Activated T-cell treated with anti-CD3 and anti-CD28 coated beads, Interleukin-2, amount 50 U/mL, for 24 hours (primary cell): ENCODE measurements at places on chromosomes 12 and 14.

DNA sequence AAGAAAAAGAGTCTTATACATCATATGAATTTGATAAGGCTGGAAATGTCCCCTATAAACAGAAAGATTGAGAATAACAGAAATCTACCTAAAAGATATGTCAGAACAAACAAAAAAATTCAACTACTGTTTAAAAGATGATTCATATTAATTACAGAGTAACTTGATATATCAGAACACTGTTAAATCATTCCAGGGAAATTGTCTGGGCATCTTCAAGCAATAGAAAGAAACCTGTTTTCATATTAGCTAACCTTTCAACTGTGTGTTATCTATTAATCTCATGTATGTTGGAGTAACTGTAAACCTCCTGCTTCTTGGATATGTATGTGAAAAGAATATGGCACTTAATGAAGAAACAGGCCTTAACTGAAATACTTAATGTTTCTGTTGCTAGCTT, 96.7 kb downstream of the NUBPL start:
- peaks cover 2% of the 10 kb centered on the region for H3K4me1 ChIP-seq
- no peaks in the 10 kb centered on the region for H3K27me3 ChIP-seq
- H3K36me3 ChIP-seq = peaks cover 58% of the 10 kb centered on the region

DNA sequence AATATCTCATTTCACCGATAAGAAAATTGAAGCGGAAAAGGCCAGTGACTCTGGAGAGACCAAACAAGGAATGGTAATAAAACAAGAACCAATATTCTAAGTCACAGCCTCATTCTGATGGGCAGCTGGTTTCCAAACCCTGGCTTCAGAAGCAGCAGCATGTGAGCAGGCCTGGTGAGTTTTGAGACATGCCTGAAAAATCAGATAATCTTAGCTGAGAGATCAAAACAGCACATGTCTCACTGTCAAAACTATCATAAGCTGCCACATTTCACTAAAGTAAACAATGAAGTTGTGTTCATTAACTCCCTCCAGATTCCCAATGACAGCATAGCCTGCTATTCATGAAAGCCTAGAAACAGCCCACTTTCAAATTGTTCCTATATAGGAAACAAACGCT, 36.5 kb downstream of the CIT start:
- no peak for DNase-seq
- H3K36me3 ChIP-seq = peaks cover 13% of the 10 kb centered on the region
- H3K4me1 ChIP-seq = no peaks in the 10 kb centered on the region
- H3K27me3 ChIP-seq = no peaks in the 10 kb centered on the region
- H3K27ac ChIP-seq = no peak overlapping the region

- H3K4me3 ChIP-seq = no peak overlapping the region
- H3K36me3 ChIP-seq = no peaks in the 10 kb centered on the region
- H3K4me1 ChIP-seq = no peaks in the 10 kb centered on the region
- DNase-seq = no peak
- H3K27ac ChIP-seq = no peak overlapping the region
Measured at GRCh38 chr14:104304451-104305351, 166.3 kb downstream of the KIF26A start.

- DNase-seq = no peak
- H3K27ac ChIP-seq = no peak overlapping the region
- no peak overlapping the region for H3K4me3 ChIP-seq
- H3K36me3 ChIP-seq = no peaks in the 10 kb centered on the region
- H3K27me3 ChIP-seq = peaks cover under 1% of the 10 kb centered on the region
Measured at GRCh38 chr12:103524238-103524875, 28.6 kb upstream of the C12orf42 start.
